Left lobe of liver (tissue), 2 donors: ENCODE measurements at places on chromosomes 2 and 18.

- no peak for DNase-seq
These were observed 32.7 kb downstream of the RAB27B start for GRCh38 chr18:54860941-54861340.

DNA sequence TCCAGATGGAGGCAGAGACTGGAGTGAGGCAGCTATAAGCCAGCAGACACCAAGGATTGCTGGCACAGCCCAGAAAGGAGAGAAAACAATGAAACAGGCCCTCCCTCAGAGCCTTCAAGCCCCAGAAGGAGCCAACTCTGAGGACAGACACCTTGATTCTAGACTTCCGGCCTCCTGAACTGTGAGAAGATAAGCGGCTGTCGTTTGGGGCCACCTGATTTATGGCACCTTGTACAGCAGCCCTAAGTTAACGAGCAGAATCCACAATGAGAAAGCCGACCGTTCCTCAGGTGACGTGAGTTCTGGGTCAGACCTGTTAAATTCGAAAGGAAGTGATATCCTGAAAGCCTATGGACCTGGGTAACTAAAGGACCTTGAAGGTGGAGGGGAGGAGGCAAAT is 7.3 kb upstream of the CNDP2 start:
- DNase-seq = no peak

GRCh38 chr2:111049792-111050640 is 70.7 kb upstream of the BCL2L11 start:
- no peak for DNase-seq

DNA sequence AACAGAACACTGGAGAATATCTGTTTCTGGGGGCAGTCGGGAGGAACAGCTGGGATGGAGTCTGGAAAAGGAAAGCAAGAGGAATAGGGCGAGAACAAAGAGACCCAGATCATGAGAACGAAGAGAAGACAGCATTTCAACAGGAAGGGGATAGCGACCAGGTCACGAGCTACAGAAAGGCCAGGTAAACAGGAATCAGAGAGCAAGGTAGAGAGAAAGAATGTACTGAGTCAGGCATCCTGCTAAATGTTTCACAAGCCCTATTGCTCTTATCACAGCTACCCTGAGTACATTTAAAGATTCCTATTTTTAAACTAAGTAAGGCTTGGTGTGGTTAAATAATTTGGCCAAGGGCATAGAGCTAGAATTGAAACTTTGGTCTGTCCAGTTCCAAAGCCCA is 254.9 kb upstream of the RAB12 start:
- no peak for DNase-seq
